ENCODE measurements at places on chromosomes 11 and 22. TPM values are rescaled to one million over a fixed set of nuclear protein-coding genes. Genes with fewer than 3 reads are reported as not detected.

- no peaks in the 10 kb centered on the region for H3K4me1 ChIP-seq
- no peak overlapping the region for H3K4me3 ChIP-seq
- DNase-seq = no peak
- H3K27ac ChIP-seq = no peak overlapping the region
Measured at GRCh38 chr22:50314455-50315288, 7.2 kb upstream of the PLXNB2 start.

GRCh38 chr11:106276126-106276525 is 198.7 kb downstream of the AASDHPPT start:
- H3K27ac ChIP-seq = no peak overlapping the region
- peak; percentile 17 for DNase-seq
- no peaks in the 10 kb centered on the region for H3K36me3 ChIP-seq

GRCh38 chr11:103798446-103798845 is 238.0 kb upstream of the DDI1 start:
- no peak for DNase-seq
- no peaks in the 10 kb centered on the region for H3K36me3 ChIP-seq
- no peak overlapping the region for H3K4me3 ChIP-seq
- no peaks in the 10 kb centered on the region for H3K4me1 ChIP-seq

GRCh38 chr11:11074686-11075335 is 217.0 kb upstream of the ZBED5 start:
- H3K27me3 ChIP-seq = 0 out of 2 replicates have a peak, but pooled peaks cover 1% of the 10 kb centered on the region
- no peak for DNase-seq
- no peak overlapping the region for H3K4me3 ChIP-seq
- H3K27ac ChIP-seq = no peak overlapping the region
- peaks cover 5% of the 10 kb centered on the region for H3K4me1 ChIP-seq

- H3K36me3 ChIP-seq = no peaks in the 10 kb centered on the region
- DNase-seq = peak; percentile 19
- H3K27me3 ChIP-seq = no peaks in the 10 kb centered on the region
Measured at GRCh38 chr11:104926771-104927611, 28.7 kb upstream of the CASP12 start.

CARNS1 gene
- total RNA-seq = 0.22 TPM

- peaks cover 19% of the 10 kb centered on the region for H3K27me3 ChIP-seq
- H3K4me3 ChIP-seq = no peak overlapping the region
- H3K27ac ChIP-seq = no peak overlapping the region
- H3K36me3 ChIP-seq = no peaks in the 10 kb centered on the region
- DNase-seq = no peak
Measured at GRCh38 chr11:8266246-8267241, 2.9 kb upstream of the LMO1 start.

FIBIN gene
- total RNA-seq = not detected

DNA sequence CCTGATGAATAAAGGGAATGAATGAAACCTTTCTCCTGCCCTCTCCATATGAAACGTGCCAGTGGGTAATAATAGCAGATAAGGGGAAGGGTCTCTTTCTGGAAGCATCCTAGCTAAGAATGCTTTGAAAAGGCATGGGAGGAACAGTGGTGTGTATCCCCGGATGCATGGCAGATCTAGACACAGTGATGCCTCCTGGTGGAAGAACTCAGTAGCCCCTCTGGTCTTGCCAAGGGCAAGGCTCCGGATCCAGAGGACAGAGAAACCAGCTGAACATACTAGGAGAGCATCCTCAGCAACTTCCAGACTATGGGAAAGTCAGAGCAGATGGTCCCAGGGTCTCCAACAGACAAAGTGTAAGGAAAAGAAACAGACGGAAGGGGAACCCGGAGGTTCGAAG is 6.4 kb downstream of the BAIAP2L2 start:
- H3K36me3 ChIP-seq = no peaks in the 10 kb centered on the region
- no peaks in the 10 kb centered on the region for H3K4me1 ChIP-seq
- H3K27ac ChIP-seq = no peak overlapping the region

LRRC74B gene
- total RNA-seq = not detected

- no peak for DNase-seq
- 0 out of 2 replicates have a peak overlapping the region, but pooled peaks have one; percentile 56 for H3K27ac ChIP-seq
- H3K36me3 ChIP-seq = no peaks in the 10 kb centered on the region
- H3K4me1 ChIP-seq = peaks cover 36% of the 10 kb centered on the region
- H3K4me3 ChIP-seq = no peak overlapping the region
Measured at GRCh38 chr11:46555267-46556054, 38.4 kb downstream of the AMBRA1 start.

- H3K27ac ChIP-seq = no peak overlapping the region
- H3K4me3 ChIP-seq = no peak overlapping the region
- no peaks in the 10 kb centered on the region for H3K27me3 ChIP-seq
- H3K36me3 ChIP-seq = no peaks in the 10 kb centered on the region
- H3K4me1 ChIP-seq = 0 out of 2 replicates have a peak, but pooled peaks cover 5% of the 10 kb centered on the region
- no peak for DNase-seq
Measured at GRCh38 chr22:28143241-28143865, 224.3 kb upstream of the PITPNB start.

GLYATL2 gene
- total RNA-seq = 0.33 TPM

MPEG1 gene
- total RNA-seq = not detected

GRCh38 chr22:27801616-27802345 is at the start of gene MN1:
Gene MN1 (minus strand): TSS chr22:27801756. CDS start chr22:27800543, 1,213 bp downstream.
- peaks cover 17% of the 10 kb centered on the region for H3K4me1 ChIP-seq
- H3K27me3 ChIP-seq = peaks cover 17% of the 10 kb centered on the region
- no peak for DNase-seq
- peak within 1 kb of the TSS; percentile 70 for H3K4me3 ChIP-seq

KCNJ1 gene
- not detected for total RNA-seq

DNA sequence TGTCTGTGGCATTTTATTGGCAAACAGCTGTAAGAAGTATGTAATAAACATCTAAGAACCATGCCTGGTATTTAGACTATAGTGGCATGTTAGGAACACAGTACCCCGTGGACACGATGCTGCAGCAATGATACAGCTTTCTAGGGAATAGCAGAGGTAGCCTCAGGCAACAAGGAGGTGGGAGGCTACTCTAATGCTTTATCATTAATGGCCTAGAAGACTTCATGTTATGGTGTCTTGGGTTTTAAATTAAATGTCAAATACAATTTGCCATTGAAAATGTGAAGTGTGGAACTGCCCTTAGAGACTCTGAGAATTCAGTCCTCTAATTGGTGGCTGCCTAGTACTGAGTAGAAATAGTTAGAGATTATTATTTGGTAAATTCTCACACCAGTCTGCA is 516.9 kb downstream of the CNTN5 start:
- H3K4me3 ChIP-seq = no peak overlapping the region
- peaks cover 15% of the 10 kb centered on the region for H3K4me1 ChIP-seq
- no peak overlapping the region for H3K27ac ChIP-seq
- no peak for DNase-seq

DNA sequence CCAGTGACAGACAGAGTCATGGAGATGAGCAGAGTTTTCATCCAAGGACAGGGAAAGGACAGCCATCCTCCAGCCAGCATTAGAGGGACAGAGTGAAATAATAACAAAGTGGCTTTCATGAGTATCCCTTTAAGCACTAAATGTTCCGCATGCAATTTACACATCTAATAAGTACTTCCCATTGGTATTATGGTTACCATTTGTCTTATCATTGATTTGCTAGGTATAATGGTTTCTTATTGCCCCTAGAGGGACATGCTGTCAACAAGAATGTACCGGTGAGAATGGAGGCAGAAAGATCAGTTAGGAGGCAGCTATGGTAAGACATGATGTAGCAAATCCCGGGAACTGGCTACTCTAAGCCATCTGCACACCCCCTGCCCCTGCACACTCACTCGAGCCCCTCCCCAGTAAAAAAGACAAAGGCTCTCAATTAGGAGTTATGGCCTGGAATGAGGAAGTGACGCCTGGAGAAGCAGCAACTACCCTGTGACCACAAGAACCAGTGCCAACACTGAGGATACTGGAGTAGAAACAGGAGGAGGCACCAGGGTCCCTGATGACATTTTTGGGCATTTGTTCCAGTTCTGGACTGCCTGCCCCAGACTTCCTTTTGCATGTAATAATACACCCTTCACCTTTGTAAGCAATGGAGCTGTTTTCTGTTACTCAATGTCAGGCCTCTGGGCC is 30.2 kb upstream of the HMGXB4 start:
- H3K36me3 ChIP-seq = no peaks in the 10 kb centered on the region
- H3K27ac ChIP-seq = no peak overlapping the region
- no peaks in the 10 kb centered on the region for H3K27me3 ChIP-seq
- no peak overlapping the region for H3K4me3 ChIP-seq

RCOR2 gene
- 1.2 TPM for total RNA-seq

GRCh38 chr11:116862951-116863350 is 25.5 kb upstream of the APOA1 start:
- no peak overlapping the region for H3K4me3 ChIP-seq
- no peak for DNase-seq
- peaks cover 16% of the 10 kb centered on the region for H3K4me1 ChIP-seq
- H3K27me3 ChIP-seq = no peaks in the 10 kb centered on the region

ARL14EP gene
- total RNA-seq = 10.7 TPM

GRCh38 chr11:110720431-110721275 is 8.4 kb upstream of the ARHGAP20 start:
- no peaks in the 10 kb centered on the region for H3K4me1 ChIP-seq
- DNase-seq = no peak
- peaks cover 18% of the 10 kb centered on the region for H3K27me3 ChIP-seq
- no peak overlapping the region for H3K4me3 ChIP-seq

- no peak overlapping the region for H3K27ac ChIP-seq
- H3K4me1 ChIP-seq = peaks cover 24% of the 10 kb centered on the region
- peaks cover 8% of the 10 kb centered on the region for H3K36me3 ChIP-seq
- no peak overlapping the region for H3K4me3 ChIP-seq
Measured at GRCh38 chr22:38869663-38870062, 2.4 kb downstream of the CBX6 start.

ZNHIT2 gene
- 59.0 TPM for total RNA-seq

SCUBE2 gene
- 0.18 TPM for total RNA-seq

TRIM51 gene
- not detected for total RNA-seq

- DNase-seq = peak; percentile 72
- no peaks in the 10 kb centered on the region for H3K36me3 ChIP-seq
- H3K4me1 ChIP-seq = peaks cover 53% of the 10 kb centered on the region
- peak overlapping the region; percentile 95 for H3K27ac ChIP-seq
- H3K27me3 ChIP-seq = no peaks in the 10 kb centered on the region
- no peak overlapping the region for H3K4me3 ChIP-seq
Measured at GRCh38 chr11:123475469-123475868, 45.4 kb downstream of the GRAMD1B start.

DNA sequence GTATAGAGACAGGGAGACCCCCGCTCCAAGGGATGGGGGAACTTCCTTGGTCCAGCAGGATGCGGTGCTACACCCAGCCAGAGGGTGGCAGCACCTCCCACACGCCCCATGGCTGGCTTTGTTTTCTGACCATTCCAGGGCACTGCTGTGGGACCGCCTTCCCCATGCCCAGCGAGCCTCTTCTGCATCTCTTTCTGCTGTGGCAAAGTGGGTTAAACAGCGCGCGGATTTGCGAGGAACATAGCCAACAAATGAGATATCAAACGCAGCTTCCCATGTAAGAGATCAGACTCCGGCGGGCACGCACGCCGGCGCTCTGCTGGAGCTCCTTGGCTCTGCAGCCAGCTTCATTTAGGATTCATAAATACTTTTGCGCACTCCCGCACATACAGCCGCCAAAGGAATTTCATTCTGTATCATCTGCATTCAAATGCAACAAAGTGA is 485.8 kb upstream of the CADM1 start:
- H3K36me3 ChIP-seq = no peaks in the 10 kb centered on the region
- no peaks in the 10 kb centered on the region for H3K27me3 ChIP-seq
- DNase-seq = no peak
- no peak overlapping the region for H3K27ac ChIP-seq
- no peaks in the 10 kb centered on the region for H3K4me1 ChIP-seq

- H3K27me3 ChIP-seq = no peaks in the 10 kb centered on the region
- H3K4me3 ChIP-seq = 0 out of 2 replicates have a peak overlapping the region, but pooled peaks have one; percentile 29
- H3K4me1 ChIP-seq = peaks cover 24% of the 10 kb centered on the region
- no peaks in the 10 kb centered on the region for H3K36me3 ChIP-seq
- peak overlapping the region; percentile 25 for H3K27ac ChIP-seq
- peak; percentile 85 for DNase-seq
Measured at GRCh38 chr11:116948391-116948790, 111.0 kb upstream of the APOA1 start.

GRCh38 chr11:120751550-120751949 is 240.0 kb downstream of the GRIK4 start:
- H3K27me3 ChIP-seq = peaks cover 69% of the 10 kb centered on the region
- no peaks in the 10 kb centered on the region for H3K36me3 ChIP-seq
- no peak for DNase-seq
- H3K27ac ChIP-seq = no peak overlapping the region

GRCh38 chr22:28594797-28595462 is 84.7 kb downstream of the TTC28 start:
- peak; percentile 61 for DNase-seq
- H3K27ac ChIP-seq = 0 out of 2 replicates have a peak overlapping the region, but pooled peaks have one; percentile 10
- no peaks in the 10 kb centered on the region for H3K27me3 ChIP-seq

- H3K4me3 ChIP-seq = no peak overlapping the region
- no peak for DNase-seq
- H3K27me3 ChIP-seq = no peaks in the 10 kb centered on the region
- H3K27ac ChIP-seq = no peak overlapping the region
Measured at GRCh38 chr11:128592454-128592853, 5.1 kb upstream of the ETS1 start.

FXYD6 gene
- not detected for total RNA-seq

- H3K4me1 ChIP-seq = no peaks in the 10 kb centered on the region
- no peaks in the 10 kb centered on the region for H3K36me3 ChIP-seq
- no peak overlapping the region for H3K27ac ChIP-seq
- H3K4me3 ChIP-seq = peak overlapping the region; percentile 56
Measured at GRCh38 chr22:27399161-27399560, 402.4 kb downstream of the MN1 start.

DNA sequence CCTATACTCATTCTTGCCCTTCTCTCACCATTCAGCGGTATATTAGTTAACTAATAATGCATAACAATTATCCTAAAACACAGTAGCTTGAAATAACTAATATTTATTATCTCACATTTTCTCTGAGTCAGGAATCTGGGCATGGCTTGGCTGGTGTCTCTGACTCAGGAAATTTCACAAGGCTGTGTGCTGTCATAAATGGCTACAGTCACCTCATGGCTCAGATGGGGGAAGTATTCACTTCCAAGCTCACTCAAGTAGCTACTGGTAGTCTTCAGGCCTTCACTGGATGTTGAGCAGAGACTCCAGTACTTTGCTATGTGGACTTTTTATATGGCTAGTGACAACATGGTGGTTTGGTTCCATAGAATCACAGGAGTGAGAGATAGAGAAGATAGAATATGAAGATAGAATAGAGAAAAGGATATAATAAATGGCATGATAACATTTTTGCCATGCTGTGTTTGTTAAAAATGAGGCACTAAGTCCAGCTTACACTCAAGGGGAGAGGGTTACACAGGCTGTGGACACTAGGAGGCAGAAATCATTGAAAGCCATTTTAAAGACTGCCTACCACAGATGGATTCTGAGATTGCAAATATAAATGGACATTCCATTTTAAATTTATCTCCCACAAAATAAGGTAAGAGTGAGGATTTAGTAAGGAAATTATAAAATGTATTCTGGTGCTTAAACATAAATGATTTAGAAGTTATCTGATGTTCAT is 997.8 kb upstream of the CHORDC1 start:
- no peaks in the 10 kb centered on the region for H3K36me3 ChIP-seq
- no peaks in the 10 kb centered on the region for H3K27me3 ChIP-seq
- DNase-seq = peak; percentile 72
- H3K27ac ChIP-seq = no peak overlapping the region
- no peaks in the 10 kb centered on the region for H3K4me1 ChIP-seq
- no peak overlapping the region for H3K4me3 ChIP-seq

- no peaks in the 10 kb centered on the region for H3K36me3 ChIP-seq
- no peak overlapping the region for H3K27ac ChIP-seq
- H3K4me1 ChIP-seq = peaks cover 31% of the 10 kb centered on the region
Measured at GRCh38 chr11:77038825-77039326, 4.7 kb downstream of the B3GNT6 start.

F2 gene
- total RNA-seq = not detected

GRCh38 chr11:105609832-105610781 is at the start of gene GRIA4:
Gene GRIA4 (plus strand): TSS chr11:105610073. CDS start chr11:105610998, 925 bp downstream.
- H3K4me1 ChIP-seq = 0 out of 2 replicates have a peak, but pooled peaks cover 3% of the 10 kb centered on the region
- H3K27me3 ChIP-seq = peaks cover 37% of the 10 kb centered on the region
- no peak within 1 kb of the TSS for H3K27ac ChIP-seq
- peak within 1 kb of the TSS; percentile 16 for H3K4me3 ChIP-seq
- no peak for DNase-seq

All from PC-3 (cell line).